ENCODE measurements at places on chromosomes 3 and 15.

GRCh38 chr3:127984241-127984975 lies 67.8 kb upstream of the SEC61A1 start:
- DNase-seq, result no peak

- DNase-seq, result no peak
Measured at GRCh38 chr3:139434764-139435307, 41.5 kb downstream of the RBP2 start.

- DNase-seq, result no peak
Measured at GRCh38 chr3:157475921-157476414, 27.2 kb downstream of the VEPH1 start.

GRCh38 chr3:122691195-122691594 lies 10.6 kb downstream of the PARP14 start:
- no peak for DNase-seq

DNA sequence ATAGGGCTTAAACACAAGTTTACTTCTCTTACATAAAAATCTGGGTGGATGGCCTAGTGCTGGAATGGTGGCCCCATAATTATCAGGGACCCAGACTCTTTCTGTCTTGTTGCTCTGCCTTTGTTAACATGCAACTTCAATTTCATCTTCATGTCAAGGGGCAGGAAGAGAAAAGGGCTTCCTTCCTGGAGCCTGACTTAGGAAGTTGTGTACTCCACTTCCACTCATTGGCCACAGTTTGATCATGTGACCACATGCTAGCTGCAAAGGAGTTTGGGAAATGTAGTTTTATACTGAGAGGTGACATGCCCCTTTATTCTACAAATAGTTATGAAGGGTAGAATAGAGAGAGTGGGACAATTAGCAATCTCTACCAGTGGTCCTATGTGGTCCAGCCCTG lies 39.3 kb downstream of the RHCG start:
- DNase-seq, result no peak

DNA sequence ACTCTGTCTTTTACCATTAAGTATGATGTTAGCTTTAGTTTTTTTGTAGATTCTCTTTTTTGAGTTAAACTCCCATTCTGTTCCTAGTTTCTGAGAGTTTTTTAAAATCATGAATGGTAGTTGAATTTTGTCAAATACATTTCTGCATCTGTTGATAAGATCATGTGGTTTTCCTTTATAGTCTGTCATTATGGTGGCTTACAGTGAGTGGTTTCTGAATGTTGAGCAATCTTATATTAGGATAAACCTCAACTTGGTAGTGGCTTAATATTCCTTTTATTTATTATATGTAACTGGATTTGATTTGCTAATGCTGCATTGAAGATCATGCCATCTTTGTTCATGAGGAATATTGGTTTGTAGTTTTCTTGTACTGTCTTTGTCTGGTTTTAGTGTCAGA lies 34.8 kb downstream of the NEO1 start:
- DNase-seq, result no peak

- no peak for DNase-seq
Measured at GRCh38 chr3:126258670-126259069, 78.3 kb upstream of the ALDH1L1 start.

GRCh38 chr3:188747489-188747888 lies 424.3 kb upstream of the TPRG1 start:
- DNase-seq, result no peak

DNA sequence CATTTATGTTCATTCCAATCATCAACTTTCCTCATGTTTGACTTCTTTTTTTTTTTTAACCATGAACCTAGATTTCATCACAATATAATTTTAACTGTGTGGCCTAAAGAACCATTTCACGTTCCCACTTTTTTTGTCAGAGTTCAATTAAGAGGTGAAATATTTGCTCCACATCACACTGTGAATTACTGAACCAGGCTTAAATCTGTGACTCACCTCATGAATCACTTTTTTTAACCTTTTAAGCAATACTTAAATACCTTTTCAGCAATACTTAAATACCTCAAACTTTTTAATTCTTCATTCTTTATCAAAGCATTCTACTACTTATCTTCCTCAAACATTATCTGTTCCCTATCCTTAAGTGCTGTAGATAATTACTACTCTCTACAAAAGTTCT lies 137.6 kb downstream of the SI start:
- no peak for DNase-seq

DNA sequence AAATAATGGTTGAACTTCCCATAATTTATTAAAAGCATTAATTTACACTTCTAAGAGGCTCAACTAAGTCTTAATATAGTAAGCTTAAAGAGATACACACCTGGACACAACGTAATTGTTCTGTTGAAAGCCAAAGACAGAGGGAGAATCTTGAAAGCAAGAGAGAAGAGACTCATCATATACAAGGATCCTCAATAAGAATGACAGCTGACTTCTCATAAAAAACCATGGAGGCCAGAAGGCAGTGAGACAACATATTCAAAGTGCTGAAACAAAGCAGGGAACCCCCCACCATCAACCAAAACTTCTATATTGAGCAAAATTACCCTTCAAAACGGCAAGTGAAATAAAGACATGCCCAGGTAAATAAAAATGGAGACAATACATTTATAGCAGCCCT lies 16.6 kb upstream of the GABRG3 start:
- DNase-seq, result no peak

DNA sequence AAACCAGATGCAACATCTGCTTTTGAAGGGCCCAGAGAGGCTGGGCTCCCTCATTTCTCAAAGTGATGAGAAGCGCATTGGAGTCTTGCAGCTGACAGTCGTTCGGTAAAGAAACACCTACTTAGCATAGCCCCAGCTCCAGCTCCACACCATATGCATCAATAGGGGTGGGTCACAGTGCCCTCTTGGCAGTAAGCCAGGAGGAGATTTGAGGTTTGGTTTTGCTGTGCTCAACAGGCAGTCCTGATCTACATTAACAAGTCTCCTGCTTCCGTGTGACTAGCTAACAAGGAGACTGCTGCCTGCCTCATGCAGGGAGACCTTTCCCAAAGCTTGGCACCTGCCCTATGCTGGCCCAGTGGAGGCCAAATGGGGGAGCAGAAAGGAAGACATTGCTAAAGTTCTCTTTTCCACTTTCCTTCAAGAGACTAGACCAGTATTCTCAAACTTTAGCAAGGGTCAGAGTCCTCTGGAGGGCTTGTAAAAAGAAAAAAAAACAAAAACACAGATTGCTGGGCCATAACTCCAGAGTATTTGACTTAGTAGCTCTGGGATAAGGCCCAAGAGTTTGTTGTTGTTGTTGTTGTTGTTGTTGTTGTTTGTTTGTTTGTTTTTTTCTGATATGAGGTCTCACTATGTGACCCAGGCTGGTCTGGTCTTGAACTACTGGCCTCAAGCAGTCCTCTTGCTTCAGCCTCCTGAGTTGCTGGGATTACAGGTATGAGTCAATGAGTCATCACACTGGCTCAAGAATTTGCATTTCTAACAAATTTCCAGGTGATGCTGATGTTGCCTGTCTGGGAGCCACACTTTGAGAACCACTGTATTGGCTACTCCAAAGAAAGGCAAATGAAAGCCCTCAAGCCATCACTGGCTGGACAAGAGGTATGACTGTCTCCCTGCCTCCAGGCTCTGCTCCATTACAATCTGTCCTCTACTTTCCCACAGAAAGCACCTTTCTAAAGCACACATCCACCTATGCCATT lies 294.9 kb downstream of the RORA start:
- DNase-seq, result no peak

GRCh38 chr3:98702166-98702565 lies 61.0 kb upstream of the ST3GAL6 start:
- DNase-seq, result no peak

GRCh38 chr3:152738656-152739055 lies 96.3 kb upstream of the P2RY1 start:
- no peak for DNase-seq

GRCh38 chr3:156812521-156813335 lies 13.4 kb upstream of the LEKR1 start:
- DNase-seq, result no peak

DNA sequence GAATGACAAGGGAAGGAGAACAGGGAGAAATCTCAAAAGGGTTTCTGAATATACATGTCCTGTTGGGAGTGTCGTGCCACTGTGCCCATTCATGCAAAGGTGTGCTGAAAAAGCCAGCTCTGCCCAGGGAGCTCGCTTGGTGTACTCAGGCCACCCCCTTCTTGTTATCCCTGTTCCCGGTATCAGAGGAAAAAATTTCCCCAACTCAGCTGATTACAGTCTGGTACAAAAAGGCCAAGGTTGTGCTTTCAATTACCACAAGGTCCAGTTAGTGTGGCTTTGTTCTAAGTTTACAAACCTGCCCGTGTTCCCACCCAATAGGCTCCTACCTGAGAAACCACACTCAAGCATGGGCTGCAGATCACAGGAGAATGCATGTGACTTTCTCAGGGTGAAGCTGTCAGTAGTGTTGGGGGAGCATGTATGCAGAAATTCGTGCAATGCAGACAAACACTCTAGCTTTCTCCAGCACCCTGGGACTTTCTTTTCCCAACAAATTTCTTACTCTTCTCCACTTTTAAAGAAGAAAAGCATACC lies 648.5 kb downstream of the NR2F2 start:
- no peak for DNase-seq

- DNase-seq, result no peak
Measured at GRCh38 chr3:128433837-128434165, 32.9 kb downstream of the DNAJB8 start.

GRCh38 chr3:152272771-152273242 lies 4.1 kb downstream of the MBNL1 start:
- no peak for DNase-seq

- DNase-seq, result no peak
Measured at GRCh38 chr15:28992336-28992864, 106.6 kb downstream of the APBA2 start.

DNA sequence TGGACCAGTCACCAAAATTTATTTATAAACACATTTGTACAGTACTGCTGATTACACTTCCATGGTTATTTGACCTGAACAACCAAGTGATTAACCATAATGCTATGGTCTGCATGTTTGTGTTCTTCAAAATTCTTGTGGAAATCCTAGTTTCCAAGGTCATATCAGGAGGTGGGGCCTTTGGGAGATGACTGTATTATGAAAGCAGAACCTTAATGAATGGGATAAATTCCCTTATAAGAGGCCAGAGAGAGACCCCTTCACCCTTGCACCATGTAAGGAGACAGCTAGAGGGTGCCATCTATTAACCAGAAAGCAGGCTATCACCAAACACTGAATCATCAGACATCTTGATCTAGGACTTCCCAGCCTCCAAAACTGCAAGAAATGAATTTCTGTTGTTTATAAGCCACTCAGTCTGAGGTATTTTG lies 1.9 kb downstream of the SCAPER start:
- no peak for DNase-seq
